H54 (cell line): ENCODE measurements at places on chromosomes 6 and 20.

GRCh38 chr6:24284006-24284405 is 73.9 kb downstream of the DCDC2 start:
- DNase-seq = no peak

GRCh38 chr6:136822376-136823127 is at the start of gene PEX7:
Gene PEX7 (plus strand): TSS chr6:136822592. CDS start chr6:136822666, 74 bp downstream.
- DNase-seq = peak; percentile 59

GRCh38 chr20:63829945-63830835 is 874 bp downstream of the ZBTB46 start:
- peak; percentile 66 for DNase-seq

GRCh38 chr6:7100072-7100752 is 7.5 kb upstream of the RREB1 start:
- no peak for DNase-seq

- no peak for DNase-seq
Measured at GRCh38 chr20:4431446-4431845, 290.3 kb upstream of the PRND start.

DNA sequence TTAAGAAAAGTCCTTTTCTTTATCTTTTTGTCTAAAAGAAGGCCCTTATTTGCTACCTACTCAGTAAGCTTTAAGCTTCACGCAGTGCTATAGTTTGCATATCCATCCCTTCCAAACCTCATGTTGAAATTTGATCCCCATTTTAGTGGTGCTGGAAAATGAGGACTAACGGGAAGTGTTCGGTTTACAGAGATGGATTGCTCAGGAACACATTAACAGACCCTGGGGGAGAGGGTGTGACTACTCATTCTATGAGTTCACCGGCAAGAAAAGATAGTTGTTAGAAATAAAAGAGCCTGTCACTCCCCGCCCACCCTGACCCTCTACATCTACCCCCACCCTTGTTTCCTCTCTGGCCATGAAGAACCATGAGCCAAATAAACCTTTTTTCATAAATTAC is 546.2 kb downstream of the MEI4 start:
- DNase-seq = no peak

DNA sequence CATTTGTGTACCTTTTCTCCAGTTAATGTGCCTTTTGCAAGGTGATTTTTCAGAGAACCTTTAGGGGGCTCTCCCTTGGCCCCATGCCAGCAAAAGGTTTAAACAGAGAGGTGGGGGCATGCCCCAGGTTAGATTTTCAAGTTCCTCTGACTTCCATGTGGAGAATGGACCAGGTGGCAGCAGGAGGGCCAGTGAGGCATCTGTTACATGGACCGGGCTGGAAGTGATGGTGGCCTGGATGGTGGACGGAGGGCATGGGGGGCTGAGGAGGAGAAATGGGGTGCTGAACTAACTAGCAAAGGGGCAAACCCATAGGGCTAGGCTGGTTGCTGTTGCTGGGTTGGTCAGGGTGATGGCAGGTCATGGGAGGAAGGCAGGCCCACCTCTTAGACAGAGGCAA is 20.7 kb upstream of the BPI start:
- DNase-seq = no peak
